Effector CD8-positive, alpha-beta T cell (primary cell): ENCODE measurements at places on chromosomes 2 and 18.

DNA sequence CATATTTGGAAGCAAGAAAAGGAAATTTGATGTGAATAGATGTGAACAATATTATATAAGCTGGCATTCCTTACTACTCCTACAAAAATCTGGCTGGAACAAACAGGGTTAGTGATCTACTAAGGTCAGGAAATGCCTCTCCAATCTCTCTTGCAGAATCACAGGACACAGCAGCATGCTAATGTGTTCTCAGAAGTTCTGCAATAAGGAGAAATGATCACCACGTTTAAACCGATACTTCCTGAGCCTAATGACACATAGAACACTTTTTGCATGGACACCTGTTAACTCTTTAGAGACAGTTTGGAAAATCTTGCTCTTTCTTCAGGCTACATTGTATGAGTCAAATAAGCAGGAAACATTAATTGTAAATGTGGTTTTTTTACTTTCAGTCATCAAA lies 89.6 kb upstream of the MAP3K20 start:
- DNase-seq = no peak

GRCh38 chr2:237863689-237864443 lies 4.4 kb downstream of the RAMP1 start:
- DNase-seq = no peak

- no peak for DNase-seq
These were observed 54.5 kb downstream of the ACSL3 start for GRCh38 chr2:222915092-222915957.

DNA sequence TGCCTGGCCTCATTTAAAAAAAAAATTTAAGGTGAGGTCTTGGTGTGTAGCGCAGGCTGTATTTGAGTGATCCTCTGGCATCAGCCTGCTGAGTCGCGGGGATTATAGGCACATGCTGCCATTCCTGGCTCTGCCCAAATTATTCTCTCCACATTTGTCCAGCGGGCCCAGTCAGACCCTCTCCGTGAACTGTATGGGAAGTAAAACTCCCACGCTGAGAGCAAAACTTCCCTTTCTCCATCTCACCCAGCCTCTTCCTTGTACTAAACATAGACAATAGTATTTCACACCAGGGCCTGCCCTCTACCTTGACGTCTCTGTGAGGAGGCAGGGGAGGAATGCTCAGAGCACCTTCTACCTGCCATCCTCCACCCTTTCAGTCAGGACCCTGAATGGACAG lies 37.0 kb downstream of the EIF4E2 start:
- DNase-seq = no peak

DNA sequence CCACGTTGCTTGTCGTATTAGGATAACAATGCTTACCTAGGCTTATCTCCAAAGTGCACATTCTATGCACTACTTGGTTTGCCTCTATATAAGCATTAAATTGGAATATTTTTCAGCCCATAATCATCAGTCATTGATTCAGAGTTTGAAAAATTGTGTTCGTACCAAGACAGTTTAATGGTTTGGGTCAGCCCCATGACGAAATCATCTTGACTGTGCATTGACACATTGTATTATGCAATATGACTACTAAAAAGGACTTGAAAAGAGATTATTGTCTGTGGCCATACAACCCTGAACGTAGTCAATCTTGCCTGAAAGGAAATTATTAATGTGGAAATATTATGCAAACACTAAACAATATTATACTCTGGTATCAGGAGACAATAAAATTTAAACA lies 141.3 kb downstream of the EML6 start:
- no peak for DNase-seq

DNA sequence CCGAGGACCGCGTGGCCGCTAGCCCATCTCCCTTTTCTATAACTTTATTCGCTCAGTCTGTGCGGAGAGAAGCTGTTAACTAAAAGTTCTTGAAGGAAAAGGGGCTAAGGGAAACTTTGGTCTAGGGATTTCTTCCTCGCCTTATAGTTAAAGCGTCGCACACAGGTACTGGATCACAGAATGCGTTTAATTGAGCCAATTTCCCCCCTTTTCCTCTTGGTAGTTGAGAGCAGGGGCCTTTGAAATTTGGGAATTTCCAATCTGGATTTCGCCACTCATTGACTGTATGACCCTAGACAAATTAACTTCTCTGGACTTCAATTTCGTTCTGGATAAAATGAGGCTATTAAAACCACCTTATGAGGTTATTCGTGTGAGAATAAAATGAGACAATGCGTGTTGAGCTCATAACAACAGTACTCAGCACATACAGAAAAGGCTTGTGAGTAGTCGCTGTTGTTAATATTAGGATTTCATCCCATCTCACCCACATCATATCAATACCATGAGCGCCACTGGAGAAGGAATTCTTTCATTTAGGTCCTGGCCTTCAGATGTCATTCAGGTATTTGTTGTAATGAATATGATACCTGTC lies 763 bp upstream of the OLA1 start:
- no peak for DNase-seq

GRCh38 chr2:85475799-85476490 lies 57.4 kb downstream of the SH2D6 start:
- DNase-seq = no peak

DNA sequence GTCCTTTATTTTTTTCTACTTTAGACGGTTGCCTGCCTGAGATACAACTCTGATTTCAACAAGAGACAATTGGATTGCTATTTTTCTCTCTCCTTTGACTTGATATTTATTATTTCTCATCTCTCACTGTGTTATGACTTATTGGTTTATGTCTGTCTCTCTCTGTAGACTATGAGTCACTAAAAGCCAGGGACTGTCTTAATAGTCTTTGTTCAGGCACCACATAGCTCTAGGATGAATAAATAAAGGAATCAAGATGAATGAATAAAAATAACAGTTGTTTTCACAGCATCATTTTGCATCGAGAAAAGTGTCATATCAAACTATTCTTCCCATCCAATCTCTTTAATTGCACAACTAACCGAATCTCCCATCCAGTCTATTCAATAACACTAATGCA lies 31.4 kb upstream of the CD28 start:
- no peak for DNase-seq

GRCh38 chr2:205984381-205984780 lies 101.6 kb downstream of the INO80D start:
- no peak for DNase-seq

DNA sequence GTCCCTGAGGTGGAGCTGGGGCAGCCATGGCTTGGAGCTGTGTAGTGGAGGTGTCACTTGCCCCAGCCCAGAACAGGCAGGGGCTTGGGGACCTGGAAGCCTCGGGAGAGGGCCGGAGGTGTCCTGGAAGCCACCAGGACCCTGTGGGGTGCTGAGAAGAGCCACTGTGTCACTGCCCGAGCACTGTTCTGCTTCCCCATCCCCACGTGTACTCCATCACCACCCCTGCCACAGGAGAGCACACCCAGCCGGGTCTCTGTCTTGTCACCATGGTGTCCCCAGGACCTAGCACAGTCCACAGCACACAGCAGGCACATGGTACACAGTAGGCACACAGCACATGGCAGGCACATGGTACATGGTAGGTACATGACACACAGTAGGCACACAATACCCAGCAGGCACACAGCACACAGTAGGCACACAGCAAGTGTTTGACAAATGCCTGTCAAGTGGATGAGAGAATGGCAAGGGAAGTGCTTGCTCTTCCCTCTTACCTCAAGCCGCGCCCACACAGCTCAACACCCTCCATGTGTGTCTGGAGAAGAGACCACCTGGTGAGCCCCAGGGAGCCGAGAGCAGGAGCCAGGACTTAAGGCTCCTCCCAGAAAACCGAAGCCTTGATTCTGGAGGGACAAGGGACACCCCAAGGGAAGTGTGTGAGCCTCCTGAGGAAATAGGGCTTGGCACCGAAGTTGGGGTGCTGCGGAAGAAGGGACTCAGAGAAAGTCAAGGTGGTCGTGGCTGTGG lies 13.3 kb downstream of the MBP start:
- DNase-seq = no peak

DNA sequence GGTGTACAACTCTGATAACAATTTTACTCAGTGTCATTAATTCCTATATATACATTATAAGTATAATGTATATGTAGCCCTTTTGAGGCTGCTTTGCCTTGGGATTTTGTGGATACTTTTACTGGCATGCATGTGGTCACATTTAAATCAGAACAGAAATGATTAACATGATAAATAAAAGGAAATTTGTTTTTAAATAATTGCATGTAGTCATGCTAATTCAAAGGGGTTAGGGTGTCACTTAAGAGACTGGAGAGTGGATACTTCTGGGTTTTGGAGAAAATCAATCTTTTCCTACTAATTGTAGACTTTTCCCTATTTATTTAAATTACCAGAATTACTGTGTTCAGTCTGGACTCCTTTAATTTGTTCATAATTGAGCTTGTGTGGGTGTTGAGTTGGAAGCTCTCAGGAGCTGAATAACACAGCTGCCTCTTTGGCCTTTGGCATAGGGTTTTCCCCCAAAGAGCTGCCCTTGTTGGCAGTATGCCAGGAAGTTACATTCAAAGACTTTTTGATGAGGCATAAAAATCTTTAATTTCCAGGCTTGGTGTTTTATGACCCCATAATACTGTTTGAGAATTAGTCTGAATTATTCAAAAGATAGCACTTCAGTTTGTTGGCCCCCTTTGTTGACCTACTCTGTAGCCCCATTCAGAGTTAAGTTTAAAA lies 484.7 kb upstream of the NRP2 start:
- peak; percentile 0 for DNase-seq

GRCh38 chr18:54765636-54766375 lies 62.5 kb upstream of the RAB27B start:
- DNase-seq = no peak

DNA sequence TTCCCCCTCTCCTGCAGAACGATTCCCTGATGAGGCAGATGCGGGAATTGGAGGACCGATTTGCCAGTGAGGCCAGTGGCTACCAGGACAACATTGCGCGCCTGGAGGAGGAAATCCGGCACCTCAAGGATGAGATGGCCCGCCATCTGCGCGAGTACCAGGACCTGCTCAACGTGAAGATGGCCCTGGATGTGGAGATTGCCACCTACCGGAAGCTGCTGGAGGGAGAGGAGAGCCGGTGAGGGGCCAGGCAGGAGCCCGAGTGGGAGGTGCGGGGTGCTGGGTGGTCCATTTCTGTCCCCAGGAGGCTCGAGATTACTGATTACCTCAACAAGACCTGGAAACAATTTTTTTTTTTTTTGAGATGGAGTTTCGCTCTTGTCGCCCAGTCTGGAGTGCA lies 3.1 kb downstream of the DES start:
- no peak for DNase-seq

- DNase-seq = peak; percentile 51
These were observed 18.0 kb downstream of the ARID5A start for GRCh38 chr2:96554293-96555145.

- no peak for DNase-seq
These were observed 9.6 kb upstream of the B3GNT2 start for GRCh38 chr2:62186156-62186905.

DNA sequence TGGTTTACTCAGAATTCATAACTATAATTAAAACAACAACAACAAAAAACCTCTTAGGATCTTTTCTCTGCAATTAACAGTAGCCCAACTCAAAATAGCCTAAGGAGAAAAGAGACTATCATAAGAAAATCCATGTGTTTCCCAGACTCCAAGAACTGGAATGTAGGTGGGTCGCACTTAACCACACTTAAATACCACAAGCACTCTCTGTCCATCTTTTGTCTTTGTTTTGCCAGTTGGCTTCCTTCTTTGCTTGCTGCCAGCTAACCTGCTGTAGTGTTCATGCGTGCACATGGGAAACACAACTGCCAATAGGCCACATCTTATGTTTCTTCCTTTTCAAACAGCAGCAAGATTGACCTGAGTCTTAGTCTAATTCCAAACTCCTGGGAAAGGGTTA lies 24.1 kb upstream of the ACVR1 start:
- DNase-seq = no peak

DNA sequence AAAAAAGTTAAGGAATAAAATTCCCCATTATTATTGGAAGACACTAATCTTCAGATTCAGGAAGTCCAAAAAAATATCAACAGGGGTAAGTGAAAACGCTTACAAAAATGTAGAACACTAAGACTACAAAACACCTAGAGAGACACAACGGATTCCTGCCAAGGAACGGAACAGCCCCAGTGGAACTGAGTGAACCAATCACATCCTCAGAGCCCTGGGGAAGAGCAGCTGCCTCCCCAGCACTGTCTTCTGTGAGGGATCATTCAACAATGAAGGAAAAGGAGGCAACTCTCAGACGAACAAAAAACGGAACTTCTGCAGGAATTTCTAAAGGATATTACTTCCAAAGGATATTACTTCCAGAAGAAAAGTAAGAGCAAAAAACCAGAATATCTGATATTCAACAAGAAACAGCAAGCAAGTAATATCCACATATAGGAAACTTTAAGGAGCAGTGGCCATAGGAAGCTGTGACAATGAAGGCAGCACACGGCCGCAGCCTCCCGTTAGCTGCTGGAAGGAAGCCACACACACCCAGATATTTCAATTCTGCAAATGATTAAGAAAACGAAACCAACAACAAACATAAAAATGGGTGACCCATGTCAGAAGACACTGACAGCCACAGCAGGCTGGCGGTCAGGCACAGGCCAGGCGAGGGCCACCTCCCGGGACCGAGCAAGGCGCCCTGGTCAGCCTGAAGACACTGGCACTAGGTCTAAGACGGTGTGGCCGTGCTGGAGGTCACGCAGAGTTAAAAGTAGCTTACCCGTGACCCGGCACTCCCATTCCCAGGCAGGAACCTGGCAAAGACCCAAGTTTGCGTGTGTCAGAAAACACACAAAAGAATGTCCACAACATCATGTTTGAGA lies 81.8 kb downstream of the HDAC4 start:
- DNase-seq = no peak

DNA sequence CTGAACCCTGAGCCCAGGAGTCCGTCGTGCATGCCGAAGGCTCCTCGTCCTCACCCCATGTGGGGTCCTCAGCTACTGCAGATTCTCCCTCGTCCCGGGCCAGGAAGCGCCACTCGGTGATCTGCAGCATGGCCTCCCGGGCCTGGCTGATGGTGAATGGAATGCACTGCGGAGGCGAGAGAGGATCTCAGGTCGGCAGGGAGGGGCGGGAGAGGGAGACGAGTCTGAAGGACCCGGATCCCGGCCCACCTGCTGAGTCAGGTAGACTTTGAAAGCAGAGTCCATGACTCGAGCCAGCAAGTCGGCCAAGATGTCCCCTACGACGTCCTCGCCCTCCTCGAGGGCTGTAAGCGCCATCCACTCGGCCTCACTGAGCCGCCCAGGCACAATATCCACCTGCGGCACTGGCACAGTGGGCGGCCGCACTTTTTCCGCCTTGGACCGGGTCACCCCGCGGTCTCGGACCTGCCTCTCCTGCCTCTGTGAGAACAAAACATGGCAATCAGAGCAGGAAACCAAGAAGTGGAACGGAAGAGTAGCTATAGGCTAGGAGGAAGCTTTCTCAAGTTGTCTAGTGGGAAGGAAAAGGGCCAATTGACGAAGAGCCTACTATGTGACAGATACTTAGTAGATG lies 5.5 kb downstream of the C2orf81 start:
- DNase-seq = no peak
